Cardiac muscle cell (in vitro differentiated cells and primary cell): ENCODE measurements at places on chromosomes 2 and 18. TPM values are rescaled to one million over a fixed set of nuclear protein-coding genes. Genes with fewer than 3 reads are reported as not detected.
A peak's percentile ranks its signal among the peaks of the same experiment; 100 is the strongest.

DNA sequence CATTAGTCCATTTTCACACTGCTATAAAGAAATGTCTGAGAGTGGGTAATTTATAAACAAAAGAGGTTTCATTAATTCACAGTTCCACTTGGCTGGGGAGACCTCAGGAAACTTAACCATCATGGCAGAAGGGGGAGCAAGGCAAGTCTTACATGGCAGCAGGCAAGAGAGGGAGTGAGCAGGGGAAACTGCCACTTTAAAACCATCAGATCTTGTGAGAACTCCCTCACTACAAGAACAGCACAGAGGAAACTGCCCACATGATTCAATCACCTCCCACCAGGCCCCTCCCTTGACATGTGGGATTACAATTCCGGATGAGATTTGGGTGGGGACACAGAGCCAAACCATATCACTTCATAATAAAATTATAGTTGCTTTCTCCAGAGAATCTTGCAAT lies 365.5 kb upstream of the ID2 start:
- peaks cover 5% of the 10 kb centered on the region for H3K4me1 ChIP-seq
- no peaks in the 10 kb centered on the region for H3K36me3 ChIP-seq
- H3K27me3 ChIP-seq: no peaks in the 10 kb centered on the region

DNA sequence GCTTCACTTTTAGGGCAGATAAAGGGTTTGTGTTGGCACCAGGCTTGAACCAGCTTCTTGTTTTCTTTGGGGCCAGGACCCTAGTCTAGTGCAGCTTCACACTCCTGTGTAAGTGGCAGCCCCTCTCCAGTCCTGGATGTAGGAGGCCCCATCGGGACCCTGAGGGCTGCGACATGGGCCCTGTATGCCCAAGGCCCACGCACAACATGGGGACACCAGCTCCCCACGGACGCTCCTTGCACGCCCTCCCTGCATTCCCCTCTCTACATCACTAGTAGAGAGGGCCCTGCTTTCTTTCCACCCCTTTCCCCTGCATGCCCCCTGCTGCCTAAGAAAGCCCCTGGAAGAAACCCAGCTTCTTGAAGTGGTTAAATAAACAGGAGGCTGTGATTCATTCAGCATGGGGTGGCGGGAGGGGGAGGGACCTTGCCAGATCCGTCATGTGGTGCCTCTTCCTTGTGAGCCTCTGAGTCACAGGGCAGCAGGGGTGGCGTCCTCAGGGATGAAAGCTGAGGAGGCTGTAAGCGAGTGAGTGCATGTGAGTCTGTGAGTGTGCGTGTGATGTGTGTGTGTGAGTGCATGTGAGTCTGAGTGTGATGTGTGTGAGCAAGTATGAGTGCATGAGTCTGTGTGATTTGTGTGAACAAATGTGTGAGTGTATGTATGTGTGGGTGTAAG lies 42.5 kb downstream of the COPS8 start:
- peak; percentile 99 for DNase-seq
- no peaks in the 10 kb centered on the region for H3K36me3 ChIP-seq
- no peaks in the 10 kb centered on the region for H3K27me3 ChIP-seq
- no peak overlapping the region for H3K4me3 ChIP-seq

Gene RNF125
- 1.7 and 2.2 TPM in 2 replicates for total RNA-seq

Gene TLX2
- total RNA-seq: 0.06 TPM in 1 of 2 replicates, not detected in the other

Gene ZNF521
- 152 and 442 TPM in 2 replicates for total RNA-seq
